ENCODE measurements at places on chromosomes 6 and 20. TPM values are rescaled to one million over a fixed set of nuclear protein-coding genes. Genes with fewer than 3 reads are reported as not detected.
A peak's percentile ranks its signal among the peaks of the same experiment; 100 is the strongest.

DNA sequence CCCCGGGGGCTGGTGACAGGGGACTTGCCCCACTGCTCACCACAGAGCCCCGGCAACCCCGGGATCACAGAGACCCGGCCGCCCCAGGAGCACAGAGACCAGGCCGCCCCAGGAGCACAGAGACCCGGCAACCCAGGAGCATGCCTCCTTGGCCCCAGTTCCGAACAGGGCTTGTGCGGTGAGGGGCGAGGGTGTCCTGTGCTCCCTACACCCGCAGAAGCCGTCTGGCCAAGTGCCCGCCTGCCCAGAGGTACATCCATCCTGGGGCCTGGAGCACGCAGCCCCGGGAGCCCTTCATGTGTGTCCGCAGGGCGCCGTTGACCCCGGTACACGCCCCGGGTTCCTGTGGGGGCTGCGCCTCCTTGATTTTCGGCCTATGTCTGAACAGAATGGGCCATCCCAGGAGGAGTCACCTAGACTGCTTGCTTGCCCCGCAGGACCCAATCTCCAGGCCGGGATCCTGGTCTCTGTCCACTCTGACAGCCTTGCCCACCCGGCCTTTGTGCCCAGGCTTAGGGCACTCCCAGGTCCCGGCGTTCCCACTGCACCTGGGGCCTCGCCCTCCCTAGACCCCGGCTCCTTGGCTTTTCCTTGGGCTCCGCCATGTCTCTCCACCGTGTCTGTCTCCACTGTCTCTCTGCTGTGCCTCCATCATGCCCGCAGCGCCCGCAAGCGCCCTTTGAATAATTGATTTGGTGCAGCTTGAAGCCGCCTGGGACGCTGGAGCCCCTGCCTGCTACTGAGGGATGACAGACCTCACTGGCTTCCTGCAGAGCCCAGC is 219.8 kb downstream of the ERMARD start:
- H3K27ac ChIP-seq, result no peak overlapping the region
- DNase-seq, result no peak
- H3K4me1 ChIP-seq, result no peaks in the 10 kb centered on the region
- no peaks in the 10 kb centered on the region for H3K36me3 ChIP-seq

DNA sequence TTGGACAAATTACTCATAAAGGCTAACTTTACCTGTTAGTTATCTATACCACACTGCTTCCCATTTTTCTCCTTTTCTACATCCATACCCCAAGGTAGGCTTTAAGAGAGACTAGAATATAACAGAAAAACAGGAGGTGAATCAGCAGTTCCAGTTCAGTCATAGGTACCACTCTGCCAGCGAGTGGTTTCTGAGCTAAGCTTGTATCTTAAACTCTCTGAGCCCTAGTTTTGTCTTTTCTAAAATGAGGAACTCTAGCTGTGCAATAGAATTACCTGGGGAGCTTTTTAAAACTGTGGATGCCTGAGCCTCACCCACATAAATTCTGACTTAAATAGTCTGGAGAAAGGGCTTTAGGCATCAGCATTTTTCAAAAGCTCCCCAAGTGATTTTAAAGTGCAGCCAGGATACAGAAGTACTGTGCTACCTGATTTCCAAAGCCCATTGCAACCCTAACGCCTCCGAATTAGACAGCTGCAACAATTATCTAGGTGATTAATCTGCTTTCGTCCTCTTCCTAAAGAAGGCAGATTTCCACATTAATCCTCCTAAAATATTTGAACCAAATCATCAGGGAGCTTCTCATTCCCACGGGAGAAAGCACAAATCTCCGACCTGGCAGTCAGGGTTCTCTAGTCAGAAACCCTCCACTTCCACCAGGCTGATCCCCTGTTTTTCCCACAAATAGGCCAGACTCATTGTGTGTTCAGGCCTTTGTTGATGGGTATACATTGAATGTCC is 37.4 kb upstream of the RPL7L1 start:
- no peak overlapping the region for H3K27ac ChIP-seq
- no peaks in the 10 kb centered on the region for H3K27me3 ChIP-seq
- no peak overlapping the region for H3K4me3 ChIP-seq
- H3K36me3 ChIP-seq, result no peaks in the 10 kb centered on the region

DNA sequence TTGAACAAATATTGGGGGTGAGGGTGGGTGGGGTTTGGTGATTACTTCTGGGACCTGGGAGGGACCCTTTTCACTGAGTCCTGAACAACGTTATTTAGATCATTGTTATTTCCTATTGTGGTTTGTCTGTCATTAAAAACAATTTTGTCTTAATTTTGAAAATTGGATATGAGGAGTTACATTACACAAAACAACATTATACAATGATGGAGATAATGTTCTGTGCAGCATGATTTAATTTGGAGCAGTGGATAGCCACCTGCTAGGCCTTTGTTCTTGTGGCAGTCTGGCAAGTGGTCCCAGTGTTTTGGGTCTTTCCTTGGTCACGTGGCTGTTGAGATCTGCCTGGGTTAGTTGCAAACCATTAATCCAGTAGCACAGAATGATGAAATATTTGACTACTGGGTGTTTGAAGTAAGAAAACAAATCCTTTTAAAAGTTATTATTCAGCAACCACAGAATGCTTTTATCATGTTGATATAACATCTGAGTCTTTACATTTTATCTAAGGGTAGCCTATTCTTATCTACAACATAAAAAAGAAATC is 172.8 kb downstream of the CDKAL1 start:
- DNase-seq, result no peak
- H3K4me1 ChIP-seq, result no peaks in the 10 kb centered on the region
- no peak overlapping the region for H3K27ac ChIP-seq
- H3K27me3 ChIP-seq, result no peaks in the 10 kb centered on the region

- no peak overlapping the region for H3K27ac ChIP-seq
- no peak for DNase-seq
- no peaks in the 10 kb centered on the region for H3K36me3 ChIP-seq
- no peaks in the 10 kb centered on the region for H3K27me3 ChIP-seq
- no peak overlapping the region for H3K4me3 ChIP-seq
Measured at GRCh38 chr6:16637635-16638034, 123.6 kb downstream of the ATXN1 start.

GRCh38 chr6:166862978-166863530 is 93.3 kb downstream of the RNASET2 start:
- peaks cover 4% of the 10 kb centered on the region for H3K4me1 ChIP-seq
- no peaks in the 10 kb centered on the region for H3K27me3 ChIP-seq
- H3K27ac ChIP-seq, result no peak overlapping the region
- H3K36me3 ChIP-seq, result no peaks in the 10 kb centered on the region
- peak overlapping the region; percentile 47 for H3K4me3 ChIP-seq

DNA sequence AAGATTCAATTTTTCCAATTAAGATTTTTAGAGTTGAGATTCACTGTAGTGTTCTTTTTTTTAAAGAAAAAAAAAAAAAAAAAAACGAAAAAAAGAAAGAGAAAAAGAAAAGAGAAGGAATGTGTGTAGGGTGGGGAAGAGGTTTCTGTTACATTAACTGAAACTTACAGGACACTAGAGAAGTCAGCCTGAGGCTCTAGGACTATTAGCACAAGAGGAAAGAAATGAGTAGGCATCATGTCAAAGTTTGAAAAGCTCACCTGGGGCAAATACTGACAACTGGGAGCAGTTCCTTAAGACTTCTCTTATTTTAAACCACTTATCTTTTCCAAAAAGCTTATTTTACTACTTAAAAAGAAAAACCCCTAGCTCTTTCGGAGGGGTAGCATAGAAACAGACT is 185.9 kb downstream of the DST start:
- no peaks in the 10 kb centered on the region for H3K4me1 ChIP-seq
- no peak overlapping the region for H3K4me3 ChIP-seq
- H3K27me3 ChIP-seq, result no peaks in the 10 kb centered on the region
- no peak for DNase-seq
- no peaks in the 10 kb centered on the region for H3K36me3 ChIP-seq

DNA sequence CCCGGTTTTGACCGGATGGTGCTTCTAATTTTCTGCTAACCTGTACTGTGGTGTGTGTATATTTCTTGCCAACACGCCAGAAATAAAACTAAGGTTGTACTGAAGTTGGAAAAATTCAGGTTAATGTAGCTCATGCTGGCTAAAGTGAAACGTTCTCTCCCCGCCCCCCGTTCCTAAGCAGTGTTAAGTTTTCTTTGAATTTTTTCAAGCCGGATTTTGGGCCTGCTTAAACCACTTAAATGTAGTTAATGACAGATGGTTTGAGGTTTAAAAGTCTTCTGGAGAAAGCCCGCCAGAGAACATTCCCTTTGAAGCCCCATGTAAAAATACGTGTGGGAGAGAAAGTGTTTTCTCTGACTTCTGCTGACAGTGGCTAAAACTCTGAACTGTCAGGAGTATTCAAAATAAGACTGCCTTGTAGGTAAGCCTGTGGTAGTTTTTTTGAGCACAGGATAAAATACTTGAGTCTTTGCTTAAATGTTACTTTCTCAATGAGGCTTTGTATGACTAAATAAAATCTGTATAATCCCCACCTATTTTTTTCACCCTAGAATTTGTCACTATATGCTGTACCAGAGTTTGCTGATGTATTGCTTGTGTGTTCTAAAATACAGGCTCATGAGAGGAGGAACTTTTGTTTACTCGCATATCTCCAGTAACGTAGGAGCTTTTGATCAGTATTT is 101.3 kb downstream of the OR2B2 start:
- H3K27ac ChIP-seq, result peak overlapping the region; percentile 86
- H3K4me3 ChIP-seq, result peak overlapping the region; percentile 76
- no peaks in the 10 kb centered on the region for H3K36me3 ChIP-seq
- DNase-seq, result no peak
- peaks cover 42% of the 10 kb centered on the region for H3K4me1 ChIP-seq

GRCh38 chr6:139698526-139699176 is 324.2 kb upstream of the CITED2 start:
- no peaks in the 10 kb centered on the region for H3K36me3 ChIP-seq
- no peak overlapping the region for H3K27ac ChIP-seq
- no peaks in the 10 kb centered on the region for H3K27me3 ChIP-seq
- no peaks in the 10 kb centered on the region for H3K4me1 ChIP-seq
- H3K4me3 ChIP-seq, result no peak overlapping the region

GRCh38 chr6:43304882-43305281 is 3.7 kb downstream of the CRIP3 start:
- H3K36me3 ChIP-seq, result no peaks in the 10 kb centered on the region
- H3K27me3 ChIP-seq, result no peaks in the 10 kb centered on the region
- no peak overlapping the region for H3K27ac ChIP-seq
- H3K4me3 ChIP-seq, result no peak overlapping the region
- peaks cover 8% of the 10 kb centered on the region for H3K4me1 ChIP-seq

DNA sequence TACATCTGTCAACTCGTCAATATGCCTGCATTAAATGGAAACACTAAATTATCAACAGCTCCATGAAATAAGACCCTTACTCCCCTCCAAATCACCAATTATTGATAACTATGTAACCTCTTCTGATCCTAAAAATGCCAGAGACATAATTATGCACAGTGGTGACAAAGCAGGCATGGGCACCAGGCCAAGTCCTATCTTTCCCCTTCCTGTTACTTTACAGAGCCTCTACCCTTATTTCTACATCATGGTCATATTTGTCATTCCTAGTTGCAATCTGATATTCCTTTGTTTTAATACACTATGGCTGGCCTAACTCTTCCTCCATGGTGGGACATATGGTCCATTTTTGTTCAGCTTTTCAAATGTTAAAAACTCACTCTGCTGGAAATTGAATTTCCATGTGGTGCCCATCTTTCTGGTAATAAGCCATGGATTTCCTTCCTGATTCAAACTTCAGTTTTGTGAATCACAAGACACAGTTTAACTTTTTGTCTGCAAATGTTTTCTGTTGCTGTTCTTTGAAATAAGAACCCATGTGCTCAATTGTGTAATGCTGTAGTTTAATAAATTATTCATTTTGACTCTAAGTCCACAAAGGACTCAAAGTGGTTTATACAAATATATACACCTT is 41.8 kb upstream of the ARFGEF2 start:
- DNase-seq, result no peak
- no peak overlapping the region for H3K4me3 ChIP-seq
- H3K27ac ChIP-seq, result no peak overlapping the region
- H3K4me1 ChIP-seq, result no peaks in the 10 kb centered on the region
- H3K27me3 ChIP-seq, result no peaks in the 10 kb centered on the region

- H3K4me3 ChIP-seq, result no peak overlapping the region
- H3K27ac ChIP-seq, result no peak overlapping the region
- no peaks in the 10 kb centered on the region for H3K36me3 ChIP-seq
- no peak for DNase-seq
Measured at GRCh38 chr6:120405947-120406346, 928.3 kb downstream of the TBC1D32 start.

- no peak overlapping the region for H3K27ac ChIP-seq
- no peaks in the 10 kb centered on the region for H3K4me1 ChIP-seq
- no peaks in the 10 kb centered on the region for H3K27me3 ChIP-seq
- H3K36me3 ChIP-seq, result no peaks in the 10 kb centered on the region
- DNase-seq, result no peak
Measured at GRCh38 chr6:121619013-121619412, 183.6 kb downstream of the GJA1 start.

GRCh38 chr20:47870475-47870874 is 85.2 kb upstream of the SULF2 start:
- no peaks in the 10 kb centered on the region for H3K36me3 ChIP-seq
- no peak overlapping the region for H3K27ac ChIP-seq
- H3K27me3 ChIP-seq, result no peaks in the 10 kb centered on the region
- no peak for DNase-seq
- H3K4me3 ChIP-seq, result no peak overlapping the region

GRCh38 chr20:45774945-45775344 is 16.7 kb downstream of the WFDC3 start:
- H3K4me1 ChIP-seq, result no peaks in the 10 kb centered on the region
- no peaks in the 10 kb centered on the region for H3K27me3 ChIP-seq
- no peak overlapping the region for H3K27ac ChIP-seq
- no peak for DNase-seq
- no peak overlapping the region for H3K4me3 ChIP-seq
- H3K36me3 ChIP-seq, result no peaks in the 10 kb centered on the region

GRCh38 chr20:36202891-36203338 is 33.4 kb upstream of the AAR2 start:
- no peak overlapping the region for H3K4me3 ChIP-seq
- peak; percentile 68 for DNase-seq
- H3K27me3 ChIP-seq, result no peaks in the 10 kb centered on the region
- H3K4me1 ChIP-seq, result peaks cover 5% of the 10 kb centered on the region
- no peaks in the 10 kb centered on the region for H3K36me3 ChIP-seq

GRCh38 chr6:110813338-110814101 is 1.7 kb downstream of the CDK19 start:
- H3K36me3 ChIP-seq, result peaks cover 6% of the 10 kb centered on the region
- no peak for DNase-seq
- H3K27ac ChIP-seq, result no peak overlapping the region
- no peaks in the 10 kb centered on the region for H3K27me3 ChIP-seq
- H3K4me3 ChIP-seq, result peak overlapping the region; percentile 97

- no peak overlapping the region for H3K27ac ChIP-seq
- H3K4me3 ChIP-seq, result no peak overlapping the region
- DNase-seq, result no peak
- H3K4me1 ChIP-seq, result peaks cover 13% of the 10 kb centered on the region
- peaks cover 38% of the 10 kb centered on the region for H3K36me3 ChIP-seq
Measured at GRCh38 chr6:158032354-158032733, 50.7 kb downstream of the SYNJ2 start.

The KCNG1 gene
- total RNA-seq, result 0.73 TPM

The SLCO4A1 gene
- 0.92 TPM for total RNA-seq

The SRF gene
- 49.4 TPM for total RNA-seq

The STMND1 gene
- total RNA-seq, result not detected

The MYBL2 gene
- not detected for total RNA-seq

The XKR7 gene
- 0.05 TPM for total RNA-seq

The SSR1 gene
- total RNA-seq, result 173 TPM

The COL21A1 gene
- not detected for total RNA-seq

The TFAP2D gene
- not detected for total RNA-seq

The NRSN1 gene
- total RNA-seq, result not detected

The GJA1 gene
- total RNA-seq, result not detected

The RAMACL gene
- total RNA-seq, result 0.82 TPM

The POLR3F gene
- total RNA-seq, result 5.0 TPM

The BMP2 gene
- total RNA-seq, result not detected
